ENCODE measurements at places on chromosomes 13 and 19.

GRCh38 chr13:43185226-43185625, 161.8 kb downstream of the DNAJC15 start:
- no peak for DNase-seq

- no peak for DNase-seq
Measured at GRCh38 chr13:31409678-31410356, 210.0 kb downstream of the B3GLCT start.

DNA sequence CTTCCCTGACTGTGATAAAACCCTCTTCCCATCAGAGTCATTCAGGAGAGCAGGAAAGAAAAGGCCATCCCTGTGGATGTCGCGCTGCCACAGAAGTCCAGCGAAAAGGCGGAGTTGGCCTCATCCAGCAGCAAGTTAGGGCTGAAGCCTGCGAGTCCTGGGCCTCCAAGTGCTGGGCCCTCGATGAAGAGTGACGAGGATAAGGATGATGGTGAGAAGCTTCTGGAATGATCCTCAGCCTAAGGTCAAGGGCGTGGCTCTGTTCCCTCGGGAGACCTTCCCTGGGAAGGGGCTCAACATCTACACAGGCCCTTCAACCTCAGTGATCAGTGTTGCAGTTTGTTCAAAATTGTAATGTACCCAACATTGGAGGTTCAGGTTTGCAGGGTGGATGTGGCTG, 22.3 kb downstream of the TEX29 start:
- DNase-seq = no peak

DNA sequence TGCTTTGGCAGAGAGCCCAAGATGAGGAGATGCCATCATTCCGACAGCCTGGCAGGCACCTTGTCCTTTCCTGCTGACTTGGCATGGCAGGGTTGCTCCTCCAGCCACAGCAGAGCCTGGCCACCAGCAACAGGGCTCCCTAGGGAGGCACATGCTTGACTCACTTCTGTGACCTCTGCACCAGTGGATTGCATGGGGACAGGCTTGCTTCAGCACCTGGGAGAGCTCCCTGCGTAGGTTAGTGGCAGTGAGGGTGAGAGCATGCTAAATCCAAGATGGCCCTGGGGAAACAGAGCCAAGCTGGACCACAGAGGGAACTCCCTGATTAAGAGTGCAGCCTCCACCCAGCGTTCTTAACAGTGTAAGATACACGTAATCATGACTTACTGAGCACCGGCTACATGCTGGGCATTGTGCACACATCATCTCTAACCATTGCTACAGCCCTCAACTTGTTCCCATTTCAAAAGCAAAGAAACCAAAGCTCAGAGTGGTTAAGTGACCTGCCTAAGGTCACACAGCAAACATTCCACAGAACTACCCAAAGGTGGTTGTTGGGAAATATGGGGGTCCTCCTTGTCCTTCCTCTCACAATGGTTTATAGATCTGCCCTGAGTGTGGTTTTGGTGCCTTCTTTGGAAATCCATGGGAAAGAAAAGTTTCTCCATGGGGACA, 116.6 kb upstream of the UQCRFS1 start:
- DNase-seq = peak; percentile 18

DNA sequence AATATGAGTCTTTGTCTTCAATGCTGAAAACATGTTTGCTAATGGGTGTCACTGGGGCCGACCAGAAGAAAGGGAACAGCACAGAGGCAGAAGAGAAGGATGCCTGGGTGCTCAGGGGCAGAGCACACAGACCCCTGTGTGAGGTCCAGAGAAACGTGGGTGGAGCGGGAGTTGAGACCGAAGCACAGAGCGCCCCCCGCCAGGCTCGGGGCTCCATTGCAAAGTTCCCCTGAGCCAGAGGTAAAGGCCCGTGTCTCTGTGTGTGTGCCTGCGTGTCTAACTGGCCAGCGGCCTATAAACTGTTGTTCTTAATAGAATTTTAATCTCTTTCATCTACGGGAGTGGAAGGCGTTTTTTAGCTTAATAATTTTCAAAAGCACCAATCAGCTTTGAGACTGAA, 343.1 kb downstream of the TEX29 start:
- DNase-seq = no peak

DNA sequence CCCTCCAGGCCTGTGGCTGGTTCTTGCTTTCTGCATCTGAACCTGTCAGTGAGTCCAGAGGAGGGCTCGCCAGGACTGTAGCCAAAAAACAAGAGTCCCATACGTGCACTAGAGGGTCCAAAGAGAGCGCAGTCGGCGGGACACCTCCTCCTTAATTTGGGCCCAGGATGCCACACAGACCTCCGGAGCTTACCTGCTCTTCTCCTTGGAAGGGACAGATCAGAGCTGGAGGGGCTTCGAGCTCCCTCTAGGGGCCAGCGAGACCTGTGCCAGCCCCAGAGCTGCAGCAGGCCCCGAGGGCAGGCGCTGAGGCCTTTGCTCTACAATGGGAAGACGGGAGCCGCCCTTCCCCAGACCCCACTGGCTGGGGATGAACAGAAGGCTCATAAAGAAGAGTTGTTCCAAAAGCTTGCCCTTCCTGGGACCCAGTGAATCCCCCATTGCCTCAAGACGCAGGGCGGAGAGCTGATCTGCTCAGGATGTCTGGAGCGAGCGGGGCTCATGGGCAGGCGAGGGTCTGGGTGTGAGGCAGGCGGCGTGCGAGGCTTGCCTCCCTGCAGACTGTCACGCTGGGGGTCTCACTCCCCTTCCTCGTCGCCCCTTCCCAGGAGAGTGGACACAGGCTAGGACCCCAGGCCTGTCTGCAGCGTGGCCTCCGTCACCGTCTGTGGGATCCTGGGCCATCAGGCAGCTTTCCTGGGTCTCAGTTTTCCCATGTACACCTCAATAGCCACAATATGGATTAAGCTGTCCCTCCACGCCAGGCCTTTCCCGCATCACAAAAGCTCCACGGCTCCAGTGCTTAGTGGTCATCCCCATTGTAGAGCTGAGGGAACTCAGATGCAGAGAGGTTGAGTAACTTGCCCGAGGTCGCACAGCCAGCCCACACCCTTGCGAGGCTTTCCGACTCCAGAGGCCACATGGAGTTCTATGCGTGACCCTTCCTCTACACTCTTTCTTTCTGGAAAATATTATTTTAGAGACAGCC, 46.9 kb upstream of the VSTM2B start:
- DNase-seq = no peak

- no peak for DNase-seq
Measured at GRCh38 chr13:78102741-78103140, 184.1 kb upstream of the EDNRB start.

DNA sequence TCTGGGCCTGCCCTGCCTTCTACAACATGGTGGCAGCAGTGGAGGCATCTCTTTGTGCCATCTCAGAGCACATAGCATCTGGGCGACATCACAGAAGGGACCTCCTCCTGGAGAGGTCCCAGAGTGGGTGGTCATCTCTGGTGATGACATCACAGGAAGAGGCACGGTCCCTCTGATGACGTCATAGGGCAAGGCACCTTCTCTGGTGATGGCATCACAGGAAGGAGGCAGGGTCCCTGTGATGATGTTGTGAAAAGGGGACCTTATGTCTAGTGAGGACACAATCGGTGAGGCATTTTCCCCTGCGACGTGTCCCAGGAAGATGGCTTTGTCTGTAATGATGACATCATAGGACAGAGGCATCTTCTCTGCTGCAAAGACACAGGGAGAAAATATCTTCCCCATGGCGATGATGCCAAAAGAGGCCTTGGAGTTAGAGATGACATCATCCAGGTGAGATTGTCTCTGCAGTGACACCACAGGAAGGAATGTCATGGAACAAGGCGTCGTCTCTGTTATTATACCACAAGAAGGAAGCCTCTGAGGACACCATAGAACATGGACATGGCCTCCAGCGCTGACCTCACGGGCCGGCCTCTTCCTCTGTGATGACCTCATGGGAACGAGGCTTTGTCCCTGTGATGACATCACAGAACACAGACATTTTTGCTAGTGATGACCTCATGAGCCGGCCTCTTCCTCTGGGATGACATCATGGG, 10.7 kb downstream of the SHISA7 start:
- no peak for DNase-seq

- DNase-seq = no peak
Measured at GRCh38 chr19:5561559-5561958, 6.2 kb downstream of the TINCR start.

DNA sequence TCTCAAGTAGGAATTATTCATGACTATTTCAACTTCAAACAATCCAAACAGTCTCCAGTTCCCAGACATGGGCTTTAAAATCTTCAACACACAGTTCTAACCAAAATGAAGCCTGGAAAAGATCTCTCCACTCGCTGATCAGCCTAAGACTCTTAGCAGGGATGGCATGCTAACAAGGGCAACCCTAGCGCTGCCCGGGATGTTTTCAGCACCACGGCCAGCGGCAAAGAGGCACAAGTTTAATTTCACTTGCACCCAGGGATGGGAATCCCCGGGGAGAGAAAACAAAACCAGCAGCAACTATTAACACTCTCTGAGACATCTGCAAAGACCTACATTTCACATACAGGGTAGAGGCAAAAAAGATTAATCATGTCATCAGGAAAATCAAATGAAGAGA, 43.0 kb downstream of the CACNA1A start:
- peak; percentile 11 for DNase-seq

GRCh38 chr19:33763633-33764371, 32.9 kb upstream of the KCTD15 start:
- DNase-seq = no peak

DNA sequence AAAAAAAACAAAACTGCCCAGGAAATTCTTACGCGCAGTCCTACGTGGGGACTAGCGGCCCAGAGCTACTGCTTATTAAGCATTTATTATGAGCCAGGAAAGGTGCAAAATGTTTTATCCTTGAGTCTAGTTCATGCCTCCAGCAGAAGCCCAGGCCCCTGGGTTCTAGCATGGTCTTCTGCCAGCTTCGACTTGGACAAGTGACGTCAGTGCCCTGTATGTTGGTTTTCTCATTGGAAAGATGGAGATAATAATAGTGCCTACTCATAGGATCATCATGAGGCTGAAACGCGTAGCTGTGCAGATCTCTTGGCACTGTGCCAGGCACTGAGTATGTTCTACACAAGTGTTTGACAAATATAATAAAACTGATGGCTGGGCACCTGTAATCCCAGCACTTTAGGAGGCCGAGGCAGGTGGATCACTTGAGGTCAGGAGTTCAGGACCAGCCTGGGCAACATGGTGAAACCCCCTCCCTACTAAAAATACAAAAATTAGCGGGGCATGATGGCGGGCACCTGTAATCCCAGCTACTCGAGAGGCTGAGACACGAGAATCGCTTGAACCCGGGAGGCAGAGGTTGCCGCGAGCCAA, 12.4 kb upstream of the SULT2B1 start:
- peak; percentile 45 for DNase-seq

DNA sequence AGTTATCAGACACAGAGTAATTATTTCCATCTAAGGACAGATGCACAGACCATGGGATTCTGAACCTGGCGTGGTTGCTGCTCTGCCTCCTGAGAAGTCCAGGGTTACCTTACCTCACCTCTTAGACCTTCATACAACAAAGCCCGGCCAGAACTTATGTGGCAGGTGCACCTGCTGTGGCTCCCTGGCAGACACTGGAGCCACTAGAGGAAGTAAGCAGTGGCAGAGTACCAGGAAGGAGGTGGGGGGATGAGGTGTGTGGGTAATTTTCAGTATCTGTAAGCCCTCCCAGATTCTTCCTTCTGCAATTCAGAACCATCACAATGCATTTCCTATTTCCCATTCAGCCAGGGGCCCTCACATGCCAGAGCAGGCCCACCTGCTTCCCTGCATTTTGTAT, 106.1 kb upstream of the DOCK9 start:
- DNase-seq = no peak

DNA sequence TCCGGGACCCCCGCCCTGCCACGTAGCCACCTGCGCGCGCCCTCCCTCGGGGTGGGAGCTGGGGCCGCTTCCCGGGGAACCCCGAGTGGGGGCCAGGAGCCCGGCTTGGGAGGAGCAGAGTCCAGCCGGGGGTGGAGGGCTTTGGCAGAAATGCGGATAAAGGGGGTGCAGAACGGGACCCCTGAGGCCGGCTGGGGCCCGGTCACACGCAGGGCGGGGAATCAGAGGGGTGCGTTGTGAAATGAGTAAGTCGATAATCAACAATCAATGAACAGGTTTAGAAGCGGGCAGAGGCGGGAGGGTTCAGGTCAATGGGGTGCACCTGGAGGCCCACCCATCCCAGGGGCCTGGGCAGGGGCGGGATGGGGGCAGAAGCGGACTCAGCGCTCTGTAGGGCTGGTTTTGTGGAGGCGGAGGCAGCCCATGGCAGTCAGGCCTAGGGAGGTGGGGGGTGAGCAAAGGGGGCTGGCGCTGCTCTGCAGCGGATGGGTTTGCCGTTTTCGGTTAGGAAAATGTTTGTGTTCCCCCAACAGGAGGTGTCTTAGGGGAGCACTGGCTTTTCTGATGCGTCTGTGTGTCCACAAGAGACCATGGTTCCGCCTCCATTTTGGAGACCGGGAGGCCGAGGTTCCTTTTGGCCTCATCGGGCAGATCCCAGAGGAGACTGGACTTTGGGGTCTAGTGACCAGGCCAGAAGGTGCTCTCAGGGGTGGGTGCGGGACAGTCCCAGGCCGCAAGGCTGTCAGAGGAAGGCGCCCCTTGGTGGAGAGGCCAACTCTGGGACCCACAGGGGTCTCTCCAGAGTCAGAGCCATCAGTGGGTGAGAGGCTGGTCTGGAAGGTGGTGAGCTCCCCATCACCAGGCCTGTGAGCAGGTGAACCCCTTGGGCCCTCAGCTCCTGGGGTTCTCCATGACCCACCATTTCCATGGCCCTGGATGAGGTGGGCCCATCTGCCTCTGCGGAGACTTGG, 683 bp upstream of the DIRAS1 start:
- no peak for DNase-seq

GRCh38 chr13:109678459-109678858, 107.9 kb downstream of the IRS2 start:
- no peak for DNase-seq

DNA sequence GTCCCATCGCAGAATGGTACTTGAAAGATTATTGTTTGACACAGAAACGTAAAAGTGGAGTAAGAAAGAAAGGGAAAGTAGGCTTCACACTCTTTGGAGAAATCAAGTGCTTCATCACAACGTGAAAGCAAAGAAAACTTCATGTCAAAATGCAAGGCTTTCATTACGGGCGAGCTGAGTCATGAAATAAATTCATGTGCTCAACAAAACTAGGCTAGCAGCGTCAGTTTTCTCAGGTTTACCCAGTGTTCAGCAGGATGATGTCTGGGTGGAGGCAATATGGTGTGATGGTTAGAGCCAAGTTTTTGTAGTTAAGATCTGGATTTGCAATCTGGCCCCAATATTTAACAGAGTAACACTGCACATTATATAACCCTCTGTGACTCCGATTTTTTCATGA, 128.0 kb downstream of the TRPC4 start:
- DNase-seq = no peak

GRCh38 chr13:44972956-44973581, 16.2 kb downstream of the NUFIP1 start:
- peak; percentile 43 for DNase-seq

GRCh38 chr13:32530841-32531253, 7.7 kb downstream of the N4BP2L2 start:
- DNase-seq = peak; percentile 40
